ENCODE measurements at places on chromosomes 2 and 18.

DNA sequence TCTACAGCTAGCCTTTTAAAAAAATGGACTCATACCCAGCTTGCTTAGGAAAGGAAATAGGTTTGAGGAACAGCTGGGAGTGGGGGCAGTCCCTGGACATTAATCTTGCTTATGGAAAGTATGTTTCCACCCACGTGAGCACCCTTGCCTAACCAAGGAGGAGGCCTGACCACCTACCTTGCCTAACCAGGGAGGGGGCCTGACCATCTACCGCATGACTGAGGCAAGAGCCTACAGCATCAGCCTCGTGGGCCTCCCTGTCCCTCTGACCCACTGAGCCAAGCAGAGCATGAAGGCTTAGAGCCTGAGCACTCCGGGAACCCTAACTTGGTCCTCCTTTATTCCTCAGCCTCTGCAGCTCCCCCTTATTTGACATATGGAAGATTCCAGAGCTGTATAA lies 20.2 kb downstream of the PRKAG3 start:
- DNase-seq: no peak

- DNase-seq: no peak
Observed at GRCh38 chr2:108823286-108823685, 36.7 kb downstream of the CCDC138 start.

- DNase-seq: no peak
Observed at GRCh38 chr18:13173578-13174145, 44.9 kb upstream of the LDLRAD4 start.

GRCh38 chr18:13356032-13356431 lies 137.5 kb downstream of the LDLRAD4 start:
- no peak for DNase-seq

DNA sequence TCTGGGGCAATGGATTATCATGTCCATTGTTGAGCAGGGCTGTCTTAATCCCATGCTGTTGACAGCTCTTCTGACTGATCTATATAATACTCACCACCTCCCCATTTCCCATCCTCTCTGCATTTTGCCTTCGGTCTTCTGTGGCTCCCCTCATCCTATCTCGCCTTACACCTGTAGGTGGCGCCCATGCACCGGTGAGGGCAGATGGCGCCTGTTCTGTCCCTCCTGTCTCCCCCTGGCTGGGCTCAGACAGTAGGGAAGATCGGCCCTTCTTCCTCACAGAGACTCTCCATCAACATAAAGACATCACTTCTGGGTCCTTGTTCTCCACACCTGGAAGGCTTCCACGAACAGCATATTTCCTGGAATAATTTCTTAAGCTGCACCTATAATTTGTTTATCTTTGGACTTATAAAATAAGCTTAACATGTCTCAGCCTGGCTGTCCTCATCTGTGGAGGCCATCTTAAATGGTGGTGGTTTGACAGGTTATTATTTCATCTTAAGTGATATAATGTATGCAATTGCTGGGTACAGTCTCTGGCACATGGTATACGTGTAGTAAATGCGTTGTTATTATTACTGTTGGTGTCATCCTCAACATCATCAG lies 10.9 kb upstream of the CDH20 start:
- DNase-seq: peak; percentile 47

DNA sequence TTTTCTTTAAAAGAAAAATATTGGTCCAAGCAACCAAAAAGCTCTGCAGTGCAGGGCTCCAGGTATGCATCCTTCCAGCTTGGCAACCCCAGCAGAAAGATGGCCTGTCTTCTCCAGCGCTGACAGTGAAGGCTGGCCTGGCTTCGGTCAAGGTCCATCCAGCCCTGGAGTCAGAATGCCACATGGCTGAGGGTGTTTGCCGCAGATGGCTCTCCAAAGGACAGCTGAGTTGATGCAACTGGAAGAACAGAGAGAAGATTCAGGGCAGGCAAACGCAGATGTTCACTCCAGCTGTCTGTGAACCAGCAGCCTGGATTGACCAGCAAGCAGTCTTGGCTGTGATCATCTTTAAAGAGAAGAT lies 51.4 kb downstream of the MARCO start:
- no peak for DNase-seq

DNA sequence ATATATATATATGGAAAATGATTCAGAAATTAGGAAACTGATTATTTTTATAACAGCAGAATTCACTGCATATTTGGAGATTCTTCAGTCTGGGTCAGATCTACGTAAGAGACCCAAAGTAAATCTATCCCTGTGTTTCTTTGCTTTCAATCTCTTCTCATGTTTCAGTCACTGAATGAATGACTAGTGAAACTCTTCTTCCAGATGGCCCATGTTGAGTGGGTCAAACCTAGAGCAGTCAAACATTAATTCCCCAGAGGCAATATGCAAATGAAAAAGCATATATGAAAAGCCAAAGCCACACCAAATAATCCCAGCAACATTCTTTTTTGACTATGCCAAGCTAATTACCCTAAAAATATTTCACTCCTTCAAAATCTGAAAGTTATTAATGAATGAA lies 317.3 kb downstream of the RBM43 start:
- no peak for DNase-seq

- DNase-seq: no peak
Observed at GRCh38 chr2:29417630-29418029, 302.4 kb downstream of the CLIP4 start.

DNA sequence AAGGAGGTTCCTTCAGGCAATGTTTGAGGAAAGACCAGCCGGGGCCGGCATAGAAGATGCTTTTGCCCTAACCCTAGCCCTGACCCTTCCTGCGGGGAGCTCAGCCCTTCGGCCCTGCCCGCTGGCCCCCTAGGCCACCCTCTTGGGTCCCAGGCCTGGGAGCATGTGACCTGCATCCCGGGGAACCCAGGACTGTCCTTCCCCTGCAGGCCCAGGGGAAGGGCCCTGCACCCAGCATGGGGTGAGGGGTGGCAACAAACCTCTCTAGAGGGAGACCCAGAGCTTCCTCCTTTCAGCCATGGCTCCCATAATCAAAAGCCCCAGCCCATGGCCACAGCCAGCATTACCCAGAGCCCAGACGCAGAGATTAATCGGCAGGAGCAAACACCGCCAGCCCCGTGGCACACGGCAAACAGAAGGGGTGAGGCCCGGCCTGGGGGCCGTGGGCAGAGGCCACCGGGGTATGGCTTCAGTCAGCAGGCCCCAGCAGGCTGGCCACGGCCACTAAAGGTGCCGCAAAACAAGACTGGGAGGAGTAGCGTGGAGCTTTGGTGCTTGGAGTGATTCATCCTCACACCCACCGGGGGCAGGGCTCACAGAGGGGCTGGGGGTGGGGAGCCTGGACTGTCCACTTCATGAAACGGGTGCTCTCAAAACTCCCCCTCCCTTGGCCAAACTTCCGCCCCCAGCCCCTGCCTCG lies 61.6 kb upstream of the HPCAL1 start:
- DNase-seq: no peak

GRCh38 chr2:278312-278926 lies 9.5 kb downstream of the ALKAL2 start:
- no peak for DNase-seq

DNA sequence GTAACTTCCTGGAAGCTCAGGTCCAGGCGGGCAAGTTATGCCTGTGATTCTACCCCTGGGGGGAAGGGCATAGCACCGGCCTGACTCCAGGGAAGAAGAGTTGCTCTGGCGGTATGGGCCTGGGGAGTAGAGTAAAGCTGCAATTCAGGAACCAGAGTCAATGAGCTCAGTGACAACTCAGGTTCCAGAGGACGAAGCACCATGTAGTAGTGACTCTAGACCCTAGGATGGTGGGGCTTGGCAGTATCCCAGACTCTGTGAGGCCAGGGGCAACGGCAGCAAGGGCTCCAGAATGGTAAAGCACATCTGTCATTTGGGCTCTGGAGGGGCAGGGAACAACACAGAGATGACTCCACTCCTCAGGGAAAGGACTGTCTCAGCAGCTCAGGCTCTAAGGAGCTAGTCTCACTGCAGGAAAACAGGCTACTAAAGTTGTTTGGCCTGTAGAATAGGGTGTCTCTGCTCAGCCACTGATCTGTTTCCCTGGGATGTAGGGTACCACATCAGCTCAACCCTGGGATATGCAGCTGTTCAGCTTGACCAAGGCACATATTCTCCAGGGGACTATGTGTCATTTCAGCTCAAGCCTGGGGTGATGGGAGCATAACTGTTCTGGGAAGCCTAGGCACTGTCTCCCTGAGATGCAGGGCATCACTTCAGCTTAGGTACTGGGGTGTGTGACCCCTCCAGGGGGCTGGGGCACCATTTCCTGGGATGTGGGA lies 36.2 kb upstream of the RHOB start:
- DNase-seq: no peak

DNA sequence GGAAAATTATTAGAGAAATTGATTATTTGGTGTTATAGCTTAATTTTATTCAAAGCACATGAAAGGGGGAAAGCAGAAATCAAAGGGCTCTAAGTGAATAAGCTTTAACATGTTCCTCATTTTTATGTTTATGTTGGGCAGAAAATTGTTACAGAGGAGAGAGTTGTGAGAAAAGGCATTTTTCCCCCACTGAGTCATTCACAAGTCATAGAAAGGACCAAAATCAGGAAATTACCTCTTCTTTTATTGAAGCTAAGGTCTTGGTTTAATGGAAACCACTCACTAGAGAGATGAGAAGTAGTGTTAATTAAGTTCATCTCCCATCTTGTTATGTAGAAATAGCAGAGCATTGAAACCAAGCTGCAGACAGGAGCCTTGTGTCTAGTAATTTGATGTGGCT lies 175.3 kb upstream of the THUMPD2 start:
- peak; percentile 46 for DNase-seq

GRCh38 chr2:127233710-127234109 lies 13.6 kb upstream of the CYP27C1 start:
- no peak for DNase-seq

DNA sequence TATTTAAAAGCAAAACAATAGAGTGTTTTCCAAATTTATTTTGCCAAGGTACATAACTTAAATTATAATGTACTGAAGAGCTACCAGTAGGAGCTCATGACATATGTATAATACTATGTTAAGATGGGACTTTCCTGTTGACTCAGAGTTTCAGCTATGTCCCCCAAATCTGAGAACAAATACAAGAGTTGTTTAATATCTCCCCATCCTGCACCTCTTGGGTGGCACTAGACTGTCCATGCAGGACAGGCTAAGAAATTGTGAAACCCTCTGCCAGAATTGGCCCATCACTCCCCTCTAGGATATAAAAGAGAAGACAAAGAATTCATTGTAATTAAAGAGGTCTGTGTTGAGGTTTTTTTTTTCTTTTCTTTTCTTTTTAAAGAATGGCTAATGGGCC lies 21.7 kb upstream of the CTAGE1 start:
- peak; percentile 80 for DNase-seq

DNA sequence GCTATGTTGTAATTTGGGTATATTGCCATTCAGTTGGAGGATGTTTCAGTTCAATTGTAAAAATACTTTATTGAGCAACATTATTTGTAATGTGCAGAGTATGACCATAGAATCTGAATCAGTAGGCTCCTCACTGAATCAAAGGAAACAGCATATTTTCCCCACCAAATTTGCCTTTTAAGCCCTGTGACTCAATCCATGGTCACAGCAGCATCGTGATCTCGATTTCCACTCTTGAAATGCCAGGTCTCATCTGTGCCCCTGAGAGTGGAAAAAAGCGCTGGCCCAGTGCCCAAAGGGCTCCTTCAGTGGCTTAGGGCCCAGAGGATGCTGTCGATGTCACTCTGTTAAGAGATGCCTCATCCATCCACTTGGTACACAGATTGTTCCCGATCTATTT lies 57.5 kb downstream of the FHOD3 start:
- peak; percentile 39 for DNase-seq

GRCh38 chr2:72883356-72883962 lies 3.7 kb upstream of the SPR start:
- DNase-seq: no peak

GRCh38 chr2:200695191-200695590 lies 109.4 kb downstream of the AOX1 start:
- DNase-seq: no peak

- DNase-seq: no peak
Observed at GRCh38 chr18:67331857-67332256, 184.7 kb downstream of the DSEL start.

DNA sequence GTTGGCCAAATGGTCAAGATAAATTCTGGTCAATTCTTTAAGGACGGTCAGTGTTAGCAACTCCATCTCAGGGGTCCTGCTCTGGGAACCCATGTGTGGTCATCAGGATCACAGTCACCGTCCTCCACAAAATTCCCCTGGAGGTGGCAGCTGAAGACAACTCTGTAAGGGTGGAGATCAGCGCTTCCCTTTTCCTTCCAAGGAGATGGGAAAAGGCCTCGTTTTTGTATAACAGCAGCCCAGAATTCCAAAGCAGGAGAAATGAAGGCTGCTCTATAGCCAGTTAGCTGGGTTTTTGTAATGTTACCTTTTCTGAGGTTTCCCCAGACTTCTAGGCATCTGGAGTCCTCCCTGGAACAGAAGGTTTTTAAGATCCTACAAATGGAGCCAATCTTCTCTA lies 334.8 kb downstream of the MYCN start:
- DNase-seq: no peak

DNA sequence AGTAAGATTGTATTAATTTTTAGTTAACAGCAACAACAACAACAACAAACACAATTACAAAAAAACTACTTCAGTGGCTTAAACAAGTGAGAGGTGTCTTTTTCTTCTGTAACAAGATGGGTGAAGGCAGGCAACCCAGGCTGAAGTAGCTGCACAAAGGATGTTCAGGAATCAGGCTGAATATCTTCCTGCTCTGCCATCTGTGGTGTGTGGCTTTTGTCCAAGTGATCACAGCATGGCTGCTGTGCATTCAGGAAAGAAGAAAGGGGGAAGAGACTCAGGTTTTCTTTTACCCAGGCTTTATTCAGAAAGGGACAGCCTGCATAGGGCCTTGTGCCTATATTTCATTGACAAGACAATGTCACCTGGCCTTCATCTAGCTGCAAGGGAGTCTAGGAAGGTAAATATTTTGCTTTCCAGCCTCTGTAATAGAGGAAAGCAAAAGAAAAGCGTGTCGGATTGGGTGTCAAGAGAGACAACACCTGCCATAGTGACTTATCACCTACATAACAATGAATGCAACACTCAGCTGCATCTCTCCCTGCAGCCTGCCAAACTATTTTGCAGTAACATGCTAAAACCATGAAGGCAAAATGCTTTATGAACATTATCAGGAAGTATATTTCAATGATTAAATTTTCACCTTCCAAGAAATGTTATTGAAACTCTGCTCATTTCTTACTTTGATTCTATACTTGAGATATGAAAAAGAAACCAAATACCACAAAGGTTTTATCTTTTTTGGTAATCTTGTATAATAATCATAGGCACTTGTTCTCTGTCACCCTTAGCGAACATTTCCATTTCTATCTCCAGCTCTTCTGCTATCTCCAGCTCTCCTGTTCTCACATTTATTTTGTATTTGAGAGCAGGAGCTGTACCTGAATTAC lies 14.6 kb downstream of the G6PC2 start:
- no peak for DNase-seq

DNA sequence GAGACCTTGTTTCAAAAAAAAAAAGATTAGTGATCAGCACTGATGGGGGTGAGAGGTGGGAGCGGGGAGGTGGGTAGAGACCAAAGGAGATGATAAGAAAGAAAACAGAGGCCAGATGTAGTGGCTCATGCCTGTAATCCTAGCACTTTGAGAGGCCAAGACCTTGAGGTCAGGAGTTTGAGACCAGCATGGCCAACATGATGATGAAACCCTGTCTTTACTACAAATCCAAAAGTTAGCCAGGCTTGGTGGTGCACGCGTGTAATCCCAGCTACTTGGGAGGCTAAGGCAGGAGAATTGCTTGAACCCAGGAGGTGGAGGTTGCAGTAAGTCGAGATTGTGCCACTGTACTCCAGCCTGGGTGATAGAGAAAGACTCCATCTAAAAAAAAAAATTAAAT lies 9.5 kb upstream of the SLC35F6 start:
- DNase-seq: no peak
